ENCODE measurements at places on chromosomes 7 and 10.

DNA sequence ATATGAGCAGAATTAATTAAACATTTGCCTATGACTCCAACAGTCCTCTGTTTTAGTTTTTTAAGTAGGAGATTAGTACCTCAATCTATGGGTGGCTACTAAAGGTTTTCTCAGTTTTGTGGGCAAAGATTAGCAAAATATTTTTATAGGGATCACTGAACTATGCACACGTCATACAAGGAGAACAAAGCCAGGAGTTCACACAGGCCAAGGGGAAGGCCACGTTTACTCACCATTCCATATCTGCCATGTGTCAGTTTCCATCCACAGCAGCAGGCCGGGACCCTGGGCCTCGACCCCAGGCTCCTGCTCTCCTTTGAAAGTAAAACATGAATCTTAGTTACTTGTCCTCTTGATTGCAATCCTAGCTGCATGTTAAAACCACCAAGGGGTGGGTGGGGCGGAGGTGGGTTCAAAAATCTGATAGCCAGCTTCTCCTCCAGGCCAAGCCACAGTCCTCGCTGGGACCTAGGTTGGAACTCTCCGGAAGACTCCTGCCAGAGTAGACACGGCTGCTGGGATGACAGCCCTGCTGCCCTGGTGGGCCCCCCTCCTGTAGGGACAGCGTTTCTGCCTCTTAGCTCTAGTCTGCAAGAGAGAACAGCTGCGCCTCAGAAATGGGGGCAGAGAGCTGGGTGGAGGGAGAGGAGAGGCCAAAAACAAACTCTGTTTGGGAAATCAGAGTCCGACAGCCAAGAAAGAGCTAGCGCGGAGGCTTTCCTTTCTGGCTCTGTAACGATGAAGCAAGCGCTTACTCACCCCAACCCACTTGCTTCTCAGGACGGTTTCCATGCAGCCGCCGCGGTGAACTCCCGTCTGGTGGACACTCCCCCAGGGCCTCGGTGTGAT is 35.6 kb downstream of the PITRM1 start:
- DNase-seq, result no peak

DNA sequence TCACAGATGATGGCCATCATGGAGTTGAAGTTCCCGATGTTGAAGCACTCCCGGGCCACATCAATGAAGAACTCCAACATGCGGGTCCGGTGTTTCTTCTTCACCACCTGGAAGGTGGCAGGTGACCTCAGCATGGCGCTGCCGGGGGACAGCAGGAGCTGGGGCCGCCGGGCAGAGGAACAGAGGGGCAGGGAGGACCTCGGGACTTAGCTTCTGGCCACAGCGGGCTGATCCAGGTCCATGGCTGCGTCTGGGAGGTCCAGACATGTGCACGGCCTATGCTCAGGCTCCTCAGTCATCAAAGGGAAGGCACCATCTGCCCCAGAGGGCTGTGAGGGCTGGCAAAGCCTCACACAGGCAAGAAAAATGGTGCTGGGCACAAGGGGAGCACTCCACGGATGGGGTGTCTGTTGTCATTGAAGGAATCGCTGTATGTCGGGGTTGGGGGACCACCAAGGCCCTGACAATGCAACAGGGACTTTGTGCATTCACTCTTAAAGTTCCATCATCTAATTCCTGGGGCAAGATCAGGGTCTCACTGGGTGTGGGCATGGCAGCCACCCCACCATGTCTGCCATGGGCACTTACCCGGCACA is 60.9 kb downstream of the CSGALNACT2 start:
- DNase-seq, result no peak

GRCh38 chr10:74947781-74948401 is 121.5 kb downstream of the KAT6B start:
- no peak for DNase-seq

DNA sequence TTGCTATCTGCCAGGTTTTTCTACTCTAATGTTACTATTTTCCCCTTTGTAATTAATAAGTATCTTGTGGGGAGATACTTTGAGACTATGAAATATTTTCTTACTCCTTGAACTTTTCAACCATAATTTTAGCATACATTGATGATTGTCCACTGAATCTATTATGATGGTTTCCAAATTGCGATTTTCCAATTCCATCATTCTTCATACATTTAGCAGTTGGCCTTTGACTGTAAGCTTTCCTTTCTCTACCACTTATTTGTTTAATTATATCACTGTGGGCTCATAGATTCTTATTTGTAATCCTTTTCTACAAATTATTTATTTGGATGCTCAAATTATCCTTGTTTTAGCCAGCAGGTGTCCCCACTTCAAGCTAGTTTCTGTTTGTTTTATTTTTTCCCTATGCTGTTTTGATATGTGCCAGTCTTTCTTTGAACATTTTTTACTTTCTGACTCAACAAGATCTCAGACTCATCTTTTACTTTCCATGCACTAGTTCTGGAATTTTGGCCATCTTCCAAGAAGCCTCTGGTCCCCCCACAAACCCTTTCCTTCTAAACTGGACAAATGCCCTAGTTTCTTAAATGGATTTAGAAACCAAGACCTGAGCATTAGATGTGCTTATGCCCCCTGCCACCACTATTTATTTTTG is 11.4 kb upstream of the MRPS16 start:
- no peak for DNase-seq

GRCh38 chr7:132760244-132760623 is 184.0 kb upstream of the PLXNA4 start:
- no peak for DNase-seq

GRCh38 chr10:133328358-133329343 is 8.0 kb downstream of the CALY start:
- DNase-seq, result no peak

DNA sequence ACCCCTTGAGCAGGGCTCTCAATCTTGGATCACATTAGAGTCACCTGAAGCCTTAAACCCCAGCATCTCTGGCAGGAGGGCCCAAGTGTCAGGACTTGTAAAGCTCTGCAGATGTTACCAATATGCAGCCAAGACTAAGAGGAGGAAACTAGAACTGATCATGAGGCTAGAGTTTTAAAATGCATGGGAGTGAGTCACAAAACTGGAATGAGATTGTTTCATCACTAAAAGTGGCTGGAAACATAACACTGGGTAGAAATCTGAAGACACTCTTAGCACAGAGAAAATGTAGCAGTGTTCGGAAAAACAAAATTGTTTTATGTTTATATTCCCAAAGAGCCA is 63.3 kb upstream of the GHITM start:
- no peak for DNase-seq

Measured in H1 (cell line).